ENCODE measurements at places on chromosomes 2 and 18. TPM values are rescaled to one million over a fixed set of nuclear protein-coding genes. Genes with fewer than 3 reads are reported as not detected.
A peak's percentile ranks its signal among the peaks of the same experiment; 100 is the strongest.

- DNase-seq = peak; percentile 76
These were observed 300.4 kb downstream of the KCNS3 start for GRCh38 chr2:18178736-18179349.

Gene CCDC138
- polyA plus RNA-seq = 8.4 TPM

Gene HTR2B
- 0.41 TPM for polyA plus RNA-seq

GRCh38 chr2:61538920-61539520, 864 bp upstream of the XPO1 start:
- peak; percentile 39 for DNase-seq

GRCh38 chr2:102366406-102367112, 11.0 kb downstream of the IL18R1 start:
- no peak for DNase-seq

DNA sequence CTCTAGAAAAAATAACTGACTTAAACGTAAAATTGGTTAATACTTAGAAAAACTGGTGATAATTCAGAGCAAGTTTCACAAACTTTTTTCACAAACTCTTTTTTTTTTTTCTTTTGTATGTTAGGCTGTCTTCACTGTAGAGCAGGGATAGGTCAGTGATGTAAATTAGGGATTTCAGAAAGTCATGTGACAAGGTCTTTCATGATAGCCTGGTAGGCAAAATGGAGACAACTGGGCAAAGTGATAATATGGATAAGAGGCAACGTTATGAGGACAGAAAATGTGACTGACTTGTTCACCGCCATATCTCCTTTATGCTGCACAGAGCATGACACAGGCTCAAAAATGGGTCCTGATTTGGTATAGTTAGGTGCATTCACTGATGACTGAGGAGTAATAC, 39.4 kb upstream of the BBS5 start:
- DNase-seq = no peak

GRCh38 chr18:7645756-7646155, 78.6 kb downstream of the PTPRM start:
- DNase-seq = no peak

Gene UGT1A4
- polyA plus RNA-seq = not detected

GRCh38 chr2:152400607-152401214, 65.7 kb downstream of the FMNL2 start:
- no peak for DNase-seq

DNA sequence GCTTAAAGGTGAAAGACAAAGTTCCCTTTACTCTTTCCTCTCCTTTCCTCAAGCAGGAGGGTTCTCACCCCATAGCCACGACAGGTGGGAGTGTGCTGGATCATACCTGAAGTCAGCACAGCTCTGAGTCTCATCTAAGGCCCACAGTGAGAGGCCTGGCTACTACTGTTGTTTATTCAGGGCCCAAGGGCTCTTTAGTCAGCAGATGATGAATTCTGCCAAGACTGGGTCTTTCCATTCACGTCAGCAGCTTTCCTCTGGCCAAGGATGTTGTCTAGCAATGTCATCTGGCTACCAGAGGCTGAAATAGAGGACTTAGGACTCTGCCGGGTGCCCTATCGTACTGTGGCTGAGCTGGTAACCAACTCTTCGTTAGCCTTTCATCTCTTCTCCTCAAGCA, 308.4 kb upstream of the THUMPD2 start:
- no peak for DNase-seq

GRCh38 chr18:13313006-13313686, 94.6 kb downstream of the LDLRAD4 start:
- no peak for DNase-seq

GRCh38 chr2:28133778-28134177, 243.2 kb downstream of the BABAM2 start:
- DNase-seq = no peak

GRCh38 chr18:46054956-46055837, 16.9 kb downstream of the PSTPIP2 start:
- peak; percentile 20 for DNase-seq

GRCh38 chr2:6782517-6783237, 83.0 kb downstream of the CMPK2 start:
- DNase-seq = no peak

DNA sequence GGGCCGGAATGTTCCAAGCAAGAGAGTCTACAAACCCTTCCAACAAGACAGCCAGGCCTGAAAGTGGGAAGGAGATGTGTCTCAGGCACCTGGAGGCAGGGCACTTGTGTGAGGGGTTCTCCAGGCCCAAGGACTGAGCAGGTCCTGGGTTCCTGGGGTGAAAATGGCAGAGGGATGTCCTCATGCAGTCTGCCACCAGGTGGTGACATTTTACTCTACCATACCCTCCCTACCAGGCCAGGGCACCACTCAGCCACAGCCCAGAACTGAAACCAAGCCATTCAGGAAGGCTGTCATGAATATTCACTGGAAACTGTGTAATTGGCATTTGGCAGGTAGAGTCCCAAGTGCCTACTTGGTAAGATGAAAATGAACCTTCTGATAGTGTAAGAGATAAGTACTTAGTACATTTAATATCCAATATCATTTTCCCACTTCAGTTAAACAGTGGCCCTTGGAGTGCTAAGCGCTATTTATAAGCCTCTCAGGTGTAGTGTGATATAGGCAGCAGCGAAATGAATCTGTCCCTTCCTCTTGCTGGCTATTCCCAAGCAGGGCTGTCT, 185.1 kb downstream of the MYO5B start:
- peak; percentile 55 for DNase-seq

Gene PARD6G
- polyA plus RNA-seq = 4.9 TPM

Gene CTNNA2
- 16.0 TPM for polyA plus RNA-seq

- DNase-seq = no peak
These were observed 327.3 kb downstream of the XIRP2 start for GRCh38 chr2:167215595-167215994.

Gene ALPI
- not detected for polyA plus RNA-seq

GRCh38 chr2:26786207-26787028, 562 bp downstream of the CENPA start:
- peak; percentile 14 for DNase-seq

Gene OR6B2
- polyA plus RNA-seq = not detected

Gene FBXO36
- polyA plus RNA-seq = 10.1 TPM

DNA sequence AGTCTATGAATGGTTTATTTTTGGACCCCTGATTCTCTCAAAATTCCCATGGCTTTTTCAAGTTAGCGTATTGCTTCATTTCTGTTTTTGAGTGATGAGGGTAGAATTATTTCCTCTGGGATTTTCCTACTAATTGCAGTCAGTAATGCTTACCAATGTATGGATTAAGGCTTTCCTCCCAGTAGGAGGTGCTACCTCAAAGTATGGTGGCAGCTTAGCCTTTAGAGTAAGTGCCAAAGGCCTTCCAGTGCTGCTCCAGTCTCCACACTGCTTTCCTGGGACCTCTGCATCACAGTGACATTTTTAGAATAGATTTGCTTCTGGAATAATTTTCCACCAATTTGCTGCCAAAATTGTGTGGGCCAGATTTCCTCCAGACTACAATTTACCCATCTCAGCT, 16.2 kb upstream of the SSB start:
- DNase-seq = no peak

Gene GPR45
- polyA plus RNA-seq = not detected

- DNase-seq = no peak
These were observed 1009.4 kb upstream of the CELF4 start for GRCh38 chr18:38575023-38575422.

- DNase-seq = no peak
These were observed 59.0 kb downstream of the HNMT start for GRCh38 chr2:138023298-138023697.

Gene C2orf78
- not detected for polyA plus RNA-seq

Gene CPLX4
- not detected for polyA plus RNA-seq

Gene TTN
- polyA plus RNA-seq = 1,208 TPM
